ENCODE measurements at places on chromosomes 4 and X. TPM values are rescaled to one million over a fixed set of nuclear protein-coding genes. Genes with fewer than 3 reads are reported as not detected.

The VCX3B gene
- not detected for total RNA-seq

GRCh38 chrX:10931976-10932375 is 179.2 kb upstream of the HCCS start:
- no peak for DNase-seq

The POF1B gene
- not detected for total RNA-seq

- DNase-seq: no peak
Measured at GRCh38 chr4:120158046-120158445, 91.4 kb upstream of the MAD2L1 start.

The TGIF2LX gene
- not detected for total RNA-seq

The TMEM128 gene
- 28.3 TPM for total RNA-seq

The ODAM gene
- total RNA-seq: not detected

- DNase-seq: no peak
Measured at GRCh38 chr4:41267997-41268396, 11.3 kb downstream of the UCHL1 start.

The BRS3 gene
- total RNA-seq: not detected

DNA sequence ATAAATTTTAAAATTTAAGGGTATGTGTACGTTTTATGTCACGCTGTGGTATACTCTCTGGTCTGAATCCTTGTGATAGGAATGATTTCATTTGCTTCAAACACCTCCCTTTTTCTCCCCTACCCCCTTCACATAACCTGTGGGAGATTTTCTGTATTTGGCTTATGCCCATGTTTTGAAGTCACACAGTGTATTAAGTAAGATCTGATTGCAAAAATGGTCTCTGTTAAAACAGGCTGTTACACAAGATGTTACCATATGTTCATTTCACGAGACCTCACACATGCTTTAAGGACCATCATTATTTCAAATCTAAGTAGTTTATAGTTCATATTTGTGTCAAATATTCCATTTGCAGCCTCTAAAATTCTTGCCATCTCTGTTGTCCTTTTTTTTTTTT is 63.5 kb downstream of the TMEM131L start:
- no peak for DNase-seq

GRCh38 chr4:39335566-39335965 is 30.6 kb downstream of the RFC1 start:
- no peak for DNase-seq

The CPZ gene
- 44.5 TPM for total RNA-seq

DNA sequence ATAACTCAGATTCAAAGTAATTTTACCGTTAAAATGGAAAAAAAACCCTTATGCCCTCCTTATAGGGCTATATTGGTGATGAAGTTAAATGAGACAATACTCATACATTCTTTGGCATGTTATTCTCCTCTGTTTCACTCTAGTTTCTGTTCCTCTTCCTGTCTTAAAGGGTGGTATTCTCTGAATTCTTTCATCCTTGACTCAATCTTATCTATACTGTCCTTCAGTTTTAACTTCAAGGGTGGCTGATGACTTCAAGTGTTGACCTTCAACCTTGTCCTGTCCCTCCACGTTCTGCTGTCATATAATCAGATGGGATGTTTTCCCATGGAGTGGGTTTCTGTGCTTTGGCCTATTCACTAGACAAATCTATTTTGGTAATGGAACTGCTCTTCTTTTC is 44.0 kb downstream of the ZNF518B start:
- no peak for DNase-seq

DNA sequence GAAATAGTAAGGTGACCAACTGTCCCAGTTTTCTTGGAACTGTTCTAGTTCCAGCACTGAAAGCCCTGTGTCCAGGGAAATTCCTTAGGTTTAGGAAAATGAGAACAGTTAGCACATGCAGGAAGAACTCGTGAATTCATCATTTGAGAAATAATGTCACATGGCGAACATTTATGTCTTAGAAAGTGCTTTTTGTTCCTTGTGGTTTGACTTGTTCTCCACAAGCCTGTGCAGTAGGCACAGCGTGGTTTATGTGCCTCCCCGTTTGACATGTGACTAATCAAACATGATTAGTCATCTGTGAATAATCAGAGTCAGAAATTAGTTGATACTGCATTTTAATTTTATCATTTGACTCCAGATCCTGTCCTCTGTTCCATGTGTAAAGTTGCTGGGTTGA is 556.0 kb upstream of the CPEB2 start:
- DNase-seq: no peak

The BTC gene
- 0.29 TPM for total RNA-seq

DNA sequence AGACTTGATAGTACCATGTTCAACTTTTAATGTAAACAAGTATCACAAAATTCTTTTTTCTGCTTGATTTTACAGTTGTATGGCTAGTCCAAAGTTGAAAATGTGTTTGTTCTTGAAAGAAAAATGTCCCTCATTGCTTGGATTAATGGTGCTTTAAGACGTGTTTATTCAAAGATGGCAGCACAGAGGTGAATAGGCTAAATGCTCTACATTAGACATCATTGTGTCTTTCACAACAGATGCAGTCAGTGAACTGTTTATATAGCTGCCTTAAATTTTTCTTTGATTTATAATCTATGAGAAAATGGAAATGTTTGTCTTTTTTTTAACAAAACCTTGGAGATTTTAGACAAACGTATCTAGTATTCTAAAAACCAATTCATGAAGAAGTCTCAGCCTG is 137.3 kb downstream of the BMPR1B start:
- no peak for DNase-seq

GRCh38 chr4:86302251-86302650 is 57.6 kb downstream of the MAPK10 start:
- no peak for DNase-seq

DNA sequence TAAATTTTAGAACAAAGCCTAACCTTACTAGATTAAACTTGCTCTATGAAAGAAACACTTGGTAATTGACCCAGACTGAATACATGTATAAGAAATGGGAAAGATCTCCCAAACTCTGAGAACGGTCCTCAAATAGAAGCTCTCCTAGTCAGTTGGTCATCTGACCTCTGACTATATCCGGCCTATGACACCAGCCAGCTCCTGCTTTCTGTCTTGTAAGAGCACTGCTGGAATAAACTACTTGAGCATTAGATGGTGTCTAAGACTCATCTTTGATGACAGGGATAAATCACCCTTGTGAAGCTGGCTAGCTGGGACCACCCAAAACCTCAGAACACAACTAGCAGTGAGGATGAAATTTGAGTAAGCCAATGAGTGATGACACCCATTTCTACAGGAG is 24.2 kb downstream of the LRIT3 start:
- no peak for DNase-seq

The FABP2 gene
- total RNA-seq: not detected

- peak; percentile 36 for DNase-seq
Measured at GRCh38 chr4:4549534-4549933, 7.7 kb upstream of the STX18 start.

The JADE3 gene
- total RNA-seq: 5.0 TPM

The CPE gene
- 6.9 TPM for total RNA-seq

- peak; percentile 58 for DNase-seq
Measured at GRCh38 chrX:40539214-40540142, 41.3 kb upstream of the ATP6AP2 start.

DNA sequence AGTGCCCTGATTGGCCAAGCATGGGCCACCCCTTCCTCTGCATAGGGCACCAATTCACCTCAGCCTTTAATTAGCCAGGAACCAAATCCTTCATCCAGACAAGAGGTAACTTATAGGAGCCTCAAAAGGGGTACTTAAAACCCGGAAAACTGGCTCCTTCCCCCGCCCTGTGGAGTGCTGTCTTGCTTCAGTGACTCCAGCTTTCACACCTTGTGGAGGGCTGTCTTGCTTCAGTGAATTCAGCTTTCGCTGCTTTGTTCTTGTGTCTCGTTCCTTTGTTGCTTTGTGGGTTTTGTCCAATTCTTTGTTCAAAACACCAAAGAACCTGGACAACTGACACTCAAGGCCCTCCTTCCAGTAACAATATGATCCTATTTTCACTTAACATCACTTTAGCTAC is 82.2 kb upstream of the FRG1 start:
- no peak for DNase-seq

The DIPK2B gene
- not detected for total RNA-seq

The TENM3 gene
- total RNA-seq: 68.4 TPM

- DNase-seq: no peak
Measured at GRCh38 chrX:39839371-39839770, 258.4 kb downstream of the BCOR start.

The TREX2 gene
- 3.3 TPM for total RNA-seq

GRCh38 chrX:73822775-73823174 is 259.8 kb downstream of the CHIC1 start:
- DNase-seq: no peak

DNA sequence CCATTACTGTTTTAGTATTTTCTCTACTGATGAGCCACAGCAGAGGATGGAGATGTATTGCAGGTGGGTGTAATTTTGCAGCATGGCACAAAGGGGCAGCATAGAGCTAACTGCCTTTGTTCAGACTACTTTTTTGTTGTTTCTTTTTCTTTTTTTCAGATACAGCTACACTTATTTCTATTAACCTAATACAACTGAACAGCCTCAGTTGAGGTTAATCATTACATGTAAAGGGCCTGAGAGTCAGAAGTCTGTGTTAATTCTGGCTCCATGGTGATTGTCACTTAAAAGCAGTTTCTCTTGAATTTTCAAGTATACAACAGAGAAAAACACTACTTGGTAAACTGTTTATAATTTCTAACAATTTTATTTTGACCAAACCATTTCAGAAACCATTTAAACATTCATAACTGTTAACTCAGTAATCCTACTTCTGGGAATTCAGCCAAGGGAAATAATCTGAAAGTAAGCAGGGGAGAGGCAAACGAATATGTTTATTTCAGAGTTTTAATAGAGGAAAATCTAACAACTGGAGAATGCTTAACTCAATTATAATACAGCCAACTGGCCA is 13.9 kb upstream of the PPEF2 start:
- peak; percentile 86 for DNase-seq

DNA sequence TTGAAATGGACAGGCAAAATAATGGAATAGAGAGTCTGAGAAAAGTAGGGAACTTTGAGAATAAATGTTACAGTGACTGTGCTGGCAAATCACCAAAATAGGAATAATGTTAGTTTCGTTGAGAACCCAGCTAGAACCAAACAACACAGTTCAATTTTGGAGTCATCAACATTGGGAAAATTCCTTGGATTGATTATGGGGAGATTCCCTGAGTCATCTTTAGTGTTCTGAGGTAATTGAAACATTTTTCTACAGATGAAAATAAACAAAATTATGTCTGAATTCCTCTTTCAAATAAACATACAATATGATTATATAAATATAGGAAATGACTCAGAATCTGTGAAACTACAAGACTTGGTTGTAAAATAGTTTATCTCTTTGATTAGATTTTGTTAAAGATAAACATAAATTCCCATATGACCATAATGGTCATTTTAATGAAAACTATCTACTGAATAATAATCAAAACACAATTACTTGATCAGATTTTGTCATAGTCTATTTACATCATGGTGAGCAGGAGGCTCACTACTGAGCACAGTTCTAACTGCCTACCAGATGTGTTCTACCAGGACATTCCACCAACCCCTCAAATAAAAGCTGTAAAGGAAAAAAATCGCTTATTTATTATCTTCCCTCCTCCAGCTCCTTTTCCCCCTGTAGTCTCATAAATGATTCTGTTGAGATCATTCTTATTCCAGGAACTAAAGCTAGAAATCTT is 51.4 kb upstream of the GABRA2 start:
- no peak for DNase-seq

DNA sequence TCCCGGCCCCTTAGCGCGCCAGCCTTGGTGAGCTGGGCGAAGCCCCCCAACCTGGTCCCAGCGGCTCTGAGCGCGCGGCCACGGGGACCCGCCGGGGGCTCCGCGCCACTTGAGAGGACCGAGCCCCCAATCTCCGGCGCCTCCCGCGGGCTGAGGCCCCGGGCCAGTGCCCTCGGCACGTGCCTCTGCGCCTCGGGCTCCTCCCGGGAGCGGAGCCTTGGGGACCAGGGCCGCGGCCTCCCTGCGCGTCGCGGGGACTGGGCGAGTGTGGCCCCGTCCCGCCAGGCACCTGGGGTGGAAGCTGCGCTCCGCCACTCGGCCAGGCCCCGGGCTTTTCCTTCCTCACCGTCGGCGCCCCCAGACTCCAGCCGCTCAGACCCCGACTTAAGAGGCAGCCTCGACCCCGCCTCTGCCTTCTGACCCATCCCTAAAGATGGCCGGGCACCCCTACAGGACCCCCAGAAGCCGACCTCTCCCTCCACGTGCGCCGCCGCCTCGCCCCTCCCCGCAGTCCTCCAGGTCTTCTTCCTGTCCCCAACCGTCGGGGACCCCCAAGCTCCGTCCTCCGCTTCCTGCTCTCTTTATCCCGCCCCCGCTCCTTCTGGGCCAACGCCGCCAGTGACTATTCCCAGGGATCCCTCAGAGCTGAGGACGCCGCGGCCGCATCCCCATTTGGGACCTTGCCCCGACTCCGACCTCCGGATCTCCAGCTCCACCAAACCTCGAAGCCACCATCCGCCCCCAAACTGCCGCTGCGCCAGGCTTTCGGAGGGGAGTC is 752 bp downstream of the ERAS start:
- DNase-seq: peak; percentile 41

DNA sequence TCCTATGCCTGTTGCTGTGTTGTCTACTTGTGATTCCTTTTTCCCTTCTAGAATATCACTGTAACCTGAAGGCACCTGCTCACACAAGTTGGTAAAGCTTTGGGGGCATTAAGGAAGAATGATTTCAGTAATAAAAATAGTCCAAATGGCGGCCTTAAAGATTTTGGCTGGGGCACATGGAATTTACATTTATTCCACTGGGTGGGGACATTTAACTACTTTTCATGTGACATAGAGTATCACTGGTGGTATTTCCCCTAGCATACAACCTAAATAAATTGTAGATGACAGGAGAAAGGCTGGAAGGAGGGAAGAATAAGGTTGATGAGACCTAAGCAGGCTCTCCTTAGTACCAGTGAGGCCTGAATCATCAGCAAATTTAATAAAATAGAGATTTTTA is 121.8 kb upstream of the EDA2R start:
- no peak for DNase-seq

- peak; percentile 46 for DNase-seq
Measured at GRCh38 chr4:136392576-136392975, 1139.7 kb downstream of the PCDH18 start.

DNA sequence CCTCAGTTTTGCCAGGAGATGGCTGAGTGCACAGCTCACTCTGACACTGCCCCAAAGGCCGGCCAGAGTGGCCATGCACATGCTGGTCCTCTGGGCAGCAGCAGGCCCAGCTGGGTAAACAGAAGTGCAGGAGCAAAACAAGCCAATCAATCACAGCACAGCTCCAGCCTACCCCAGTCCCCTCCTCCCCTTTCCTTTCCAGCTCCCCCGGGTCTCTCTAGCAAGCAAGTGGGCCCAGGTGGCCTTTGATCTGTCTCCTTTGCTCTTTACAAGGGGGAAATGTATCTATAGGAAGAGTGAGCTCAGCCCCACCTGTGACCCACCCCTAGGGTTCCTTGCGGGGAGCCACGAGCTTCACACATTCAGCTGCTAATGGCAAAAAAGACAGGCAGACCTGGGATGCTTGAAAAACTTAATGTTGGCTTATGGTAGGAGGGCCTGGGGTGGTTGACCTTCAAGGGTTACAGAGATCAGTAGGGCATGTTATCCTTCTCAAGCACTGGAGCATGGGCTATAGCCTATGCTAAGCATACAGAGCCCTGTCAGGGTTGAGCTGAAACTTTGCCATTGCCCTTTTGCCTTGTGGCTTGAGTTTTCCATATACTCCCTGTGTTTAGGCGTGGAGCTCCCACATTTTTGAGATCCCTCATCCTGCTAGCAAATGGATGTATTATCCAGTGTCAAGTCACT is 57.8 kb upstream of the PLAC1 start:
- no peak for DNase-seq

- DNase-seq: no peak
Measured at GRCh38 chrX:138349351-138349750, 362.2 kb downstream of the FGF13 start.

GRCh38 chrX:118350706-118351105 is 4.8 kb downstream of the WDR44 start:
- no peak for DNase-seq

The HSFX1 gene
- total RNA-seq: 0.59 TPM

Data from osteoblast (primary cell).